ENCODE measurements at places on chromosomes 11 and 22. TPM values are rescaled to one million over a fixed set of nuclear protein-coding genes. Genes with fewer than 3 reads are reported as not detected.

The PRODH gene
- total RNA-seq = not detected

The FAT3 gene
- total RNA-seq = 0.49 TPM

The RAB39A gene
- not detected for total RNA-seq

The DRD4 gene
- not detected for total RNA-seq

The SERHL2 gene
- total RNA-seq = 3.6 TPM

The SPON1 gene
- 52.2 TPM for total RNA-seq

The ISX gene
- not detected for total RNA-seq

The LRP5 gene
- 45.0 TPM for total RNA-seq

The LMNTD2 gene
- 0.81 TPM for total RNA-seq

The ANAPC15 gene
- total RNA-seq = 15.5 TPM
